Stimulated activated CD8-positive, alpha-beta memory T cell treated with anti-CD3 and anti-CD28 coated beads, Interleukin-4, amount 100 ng/mL, for 1 hour (primary cell): ENCODE measurements at places on chromosomes 1 and 21.

DNA sequence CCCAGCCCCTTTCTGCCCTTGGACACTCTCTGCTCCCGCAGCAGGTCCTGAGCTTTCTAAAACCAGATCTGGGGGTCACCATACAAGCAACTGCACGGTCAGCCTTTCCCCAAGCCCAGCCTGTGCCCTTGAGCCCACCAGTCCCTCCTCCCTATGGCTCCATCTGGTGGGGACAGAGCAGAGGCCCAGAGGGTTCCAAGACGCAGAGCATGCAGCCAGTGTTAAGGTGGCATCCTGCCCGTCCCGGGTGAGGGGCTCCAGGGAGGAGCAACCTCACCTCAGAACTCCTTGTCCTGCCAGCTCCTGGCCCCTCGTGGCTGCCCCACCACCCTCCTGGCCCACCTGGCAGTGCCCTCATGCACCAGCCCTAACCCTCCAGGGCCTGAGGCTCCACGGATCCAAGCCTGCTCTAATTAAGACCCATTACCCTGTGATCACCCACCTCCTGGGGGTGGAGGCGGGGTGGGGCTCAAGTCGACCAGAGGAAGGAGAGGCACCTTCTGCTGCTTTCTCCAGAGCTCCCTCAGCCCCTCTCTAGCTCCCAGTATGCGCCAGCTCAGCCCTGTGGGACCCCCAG, 8.5 kb downstream of the CHD5 start:
- DNase-seq, result no peak

DNA sequence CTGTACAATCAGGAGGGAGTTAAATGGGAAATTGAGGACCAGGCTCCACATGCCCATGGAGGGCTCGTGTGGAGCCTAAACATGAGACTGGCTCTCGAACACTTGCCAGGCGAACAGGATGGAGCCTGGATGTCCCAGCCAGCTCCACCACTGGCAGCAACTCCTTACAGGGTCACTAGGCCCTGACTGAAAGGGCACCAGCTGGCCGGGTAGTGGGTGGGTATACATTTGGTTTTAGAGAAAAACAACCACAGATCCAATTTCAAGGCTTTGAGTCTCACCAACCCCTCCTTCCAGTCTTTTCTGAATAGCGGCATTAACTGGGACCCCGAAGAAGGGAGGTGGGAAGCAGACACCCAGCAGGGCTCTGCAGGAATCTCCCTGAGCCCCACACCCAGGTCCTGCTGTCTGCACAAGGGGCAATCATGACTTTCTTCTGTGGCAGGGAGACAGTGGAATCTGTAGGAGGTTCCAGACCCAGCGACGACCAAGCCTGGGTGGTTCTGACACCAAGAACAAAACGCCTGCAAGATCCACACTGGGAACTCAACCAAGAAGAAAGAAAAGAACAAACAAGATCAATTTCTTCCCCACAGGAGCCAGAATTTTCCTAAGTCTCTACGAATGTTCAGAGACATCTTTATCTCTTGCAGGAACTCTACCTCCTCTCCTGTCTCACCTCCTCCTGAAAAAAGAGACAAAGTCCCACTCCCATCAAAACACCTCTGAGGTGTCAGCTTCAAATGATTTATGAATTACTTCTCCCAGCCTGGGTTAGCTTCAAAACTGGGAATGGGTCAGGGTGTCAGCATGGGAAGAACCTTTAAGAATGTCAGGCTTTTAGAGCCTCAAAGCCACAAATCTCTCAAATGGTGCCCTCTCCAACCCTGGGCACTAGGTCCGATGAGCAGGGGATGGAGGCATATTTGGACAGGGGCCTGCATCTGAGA, 26.5 kb upstream of the SRP9 start:
- DNase-seq, result no peak

- DNase-seq, result no peak
Measured at GRCh38 chr1:7921796-7922195, 18.8 kb downstream of the TNFRSF9 start.

DNA sequence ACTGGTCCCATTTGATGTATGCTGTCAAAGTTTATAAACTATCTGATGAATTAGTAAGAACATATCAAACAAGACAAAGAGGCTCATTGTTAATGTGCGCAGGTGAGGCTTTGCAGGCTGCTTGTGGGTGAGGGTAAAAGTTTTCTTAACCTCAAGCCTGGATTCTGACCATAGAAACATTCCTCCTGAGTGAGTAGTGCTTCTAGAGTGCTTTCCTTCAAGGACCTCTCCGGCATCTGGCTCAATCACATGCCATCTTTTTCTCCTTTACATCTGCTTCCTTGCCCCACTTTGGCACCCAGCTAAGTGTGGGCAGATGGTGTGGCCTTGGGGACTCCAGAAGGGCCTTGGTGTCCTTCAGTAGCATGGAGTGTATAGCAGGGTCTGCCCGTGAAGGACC, 104.0 kb downstream of the ROR1 start:
- no peak for DNase-seq
